OCI-LY7 (cell line): ENCODE measurements at places on chromosomes 7 and 10. TPM values are rescaled to one million over a fixed set of nuclear protein-coding genes. Genes with fewer than 3 reads are reported as not detected.

- peak; percentile 72 for DNase-seq
Observed at GRCh38 chr7:64951250-64951848, 39.5 kb downstream of the ZNF117 start.

- DNase-seq, result no peak
Observed at GRCh38 chr7:28205506-28205905, 24.9 kb upstream of the JAZF1 start.

GRCh38 chr10:7291487-7292270, 119.2 kb downstream of the SFMBT2 start:
- no peak for DNase-seq

The BHLHA15 gene
- total RNA-seq, result 1.9 and 4.3 TPM in 2 replicates

- DNase-seq, result peak; percentile 38
Observed at GRCh38 chr7:135510592-135511183, 786 bp upstream of the CNOT4 start.

- DNase-seq, result peak; percentile 86
Observed at GRCh38 chr10:98045785-98046389, 15.5 kb upstream of the CRTAC1 start.

DNA sequence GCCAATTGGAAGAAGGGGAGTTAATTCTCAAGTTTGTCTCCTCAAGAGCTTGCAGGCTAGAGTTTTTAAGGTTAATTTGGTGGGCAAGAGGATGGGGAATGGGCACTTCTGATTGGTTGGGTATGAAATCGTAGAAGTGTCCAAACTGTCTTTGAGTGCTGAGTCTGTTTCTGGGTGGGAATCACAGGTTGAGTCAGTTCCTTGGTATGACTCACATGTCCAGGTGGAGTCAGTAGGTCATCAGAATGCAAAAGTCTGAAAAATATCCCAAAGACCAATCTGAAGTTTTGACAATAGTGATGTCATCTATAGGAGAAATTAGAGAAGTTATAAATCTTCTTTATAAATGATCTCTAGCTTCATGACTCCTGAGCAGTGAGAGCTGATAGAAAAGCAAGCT, 1252.2 kb downstream of the REEP3 start:
- no peak for DNase-seq

GRCh38 chr7:33973231-33974015, 68.1 kb downstream of the BMPER start:
- no peak for DNase-seq

DNA sequence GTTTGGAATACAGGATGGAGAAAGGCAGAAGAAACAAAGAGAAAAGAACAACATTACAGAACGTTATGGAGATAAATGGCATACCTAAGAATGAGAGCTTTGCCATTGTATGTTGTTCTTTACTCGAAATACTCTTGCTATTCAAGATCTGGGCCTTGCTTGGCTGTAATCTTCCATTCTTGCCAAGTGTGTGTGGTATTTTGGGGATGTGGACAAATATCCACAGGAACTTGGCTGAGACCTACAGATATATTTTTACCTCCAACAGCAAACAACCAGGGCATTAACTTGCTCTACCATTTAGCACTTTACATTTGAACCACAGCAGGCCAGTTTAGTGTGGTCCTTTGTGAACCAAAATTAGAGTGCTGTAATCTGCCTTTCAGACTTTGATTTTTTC, 76.3 kb downstream of the DKK1 start:
- DNase-seq, result no peak

- no peak for DNase-seq
Observed at GRCh38 chr10:36612436-36612835, 513.0 kb upstream of the ANKRD30A start.

The PITX3 gene
- total RNA-seq, result not detected in 2 replicates

GRCh38 chr10:29083096-29083495, 205.8 kb upstream of the LYZL1 start:
- no peak for DNase-seq

GRCh38 chr7:16657656-16658279, 11.8 kb downstream of the BZW2 start:
- no peak for DNase-seq

DNA sequence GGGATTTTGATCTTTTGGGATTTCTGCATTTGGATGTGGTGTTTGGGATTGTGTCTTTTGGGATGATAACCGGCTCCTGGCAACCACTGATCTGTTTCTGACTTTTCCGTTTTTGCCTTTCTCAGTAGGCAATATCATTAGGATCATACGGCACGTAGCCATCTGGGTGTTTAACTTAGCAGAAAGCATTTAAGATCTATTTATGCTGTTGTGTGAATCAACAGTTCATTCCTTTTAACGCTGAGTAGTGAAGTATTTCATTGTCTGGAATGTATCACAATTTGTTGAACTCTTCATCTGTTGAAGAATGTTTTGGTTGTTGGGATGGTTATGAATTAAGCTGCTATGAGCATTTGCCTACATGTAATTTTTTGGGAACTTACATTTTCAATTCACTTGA, 459.6 kb downstream of the SDK1 start:
- DNase-seq, result no peak

- no peak for DNase-seq
Observed at GRCh38 chr10:78454123-78454645, 420.5 kb downstream of the RPS24 start.

The KDM7A gene
- total RNA-seq, result 3.3 and 7.7 TPM in 2 replicates
